ENCODE measurements at places on chromosomes 1 and 21.
A peak's percentile ranks its signal among the peaks of the same experiment; 100 is the strongest.

DNA sequence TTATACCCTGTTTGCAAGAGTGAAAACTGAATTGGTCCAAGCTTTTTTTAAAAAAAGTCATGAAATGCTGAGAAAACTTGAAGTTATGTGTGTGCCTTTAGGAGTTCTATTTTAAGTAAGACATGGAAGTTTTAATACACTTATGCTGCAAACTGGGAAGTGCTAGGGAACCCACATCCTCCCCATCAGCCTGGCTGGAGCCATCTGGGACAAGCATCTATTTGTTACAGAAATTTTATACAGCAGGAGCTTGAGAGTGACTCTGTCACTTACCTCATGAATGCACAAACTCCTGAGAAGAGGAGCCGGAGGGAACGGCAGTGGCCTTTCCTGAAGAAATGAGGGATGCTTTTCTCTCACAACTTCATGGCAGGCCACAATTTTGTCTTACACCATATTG is 78.2 kb upstream of the SLC44A3 start:
- DNase-seq: no peak

- no peak for DNase-seq
These were observed 55.2 kb downstream of the TOMM20 start for GRCh38 chr1:235073331-235073967.

GRCh38 chr1:51740652-51741051 is 123.8 kb downstream of the OSBPL9 start:
- DNase-seq: no peak

DNA sequence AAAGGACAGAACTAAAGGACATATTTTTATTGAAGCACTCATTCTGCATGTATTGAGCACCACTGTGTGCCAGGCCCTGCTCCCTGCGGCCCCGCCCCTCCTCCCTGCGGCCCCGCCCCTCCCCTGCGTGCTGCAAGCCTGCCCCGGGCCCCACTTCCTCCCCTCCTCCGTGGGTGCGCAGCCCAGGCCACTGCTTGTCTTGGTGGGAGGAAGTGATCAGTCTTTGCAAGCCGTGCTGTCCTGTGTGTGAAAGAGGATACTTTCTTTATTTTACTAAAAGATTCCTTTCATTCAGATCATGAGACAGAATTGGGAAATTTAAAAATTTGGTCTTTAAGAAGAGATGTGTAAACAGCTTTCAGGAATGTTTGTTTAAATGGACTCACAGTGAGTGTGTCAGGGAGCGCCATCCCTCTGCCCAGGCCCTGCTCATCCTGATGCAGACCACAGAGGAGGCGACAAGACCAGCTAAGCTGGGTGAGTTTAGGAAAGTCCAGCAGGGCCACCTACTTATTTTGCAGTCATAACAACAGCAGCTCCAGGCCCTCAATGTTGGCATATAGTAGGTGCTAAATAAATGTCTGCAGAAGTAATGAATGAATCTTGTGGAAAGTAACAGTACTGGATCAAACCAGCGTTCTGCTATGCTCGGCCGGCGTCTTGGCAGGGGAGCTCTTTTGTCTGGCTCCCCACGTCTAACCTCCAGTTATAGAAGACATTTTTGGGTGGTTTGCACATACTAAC is 88.3 kb upstream of the SELENON start:
- peak; percentile 58 for DNase-seq

GRCh38 chr1:163145435-163145834 is 57.3 kb downstream of the RGS5 start:
- DNase-seq: no peak

GRCh38 chr1:151512326-151512725 is 1.1 kb downstream of the CGN start:
- no peak for DNase-seq

- DNase-seq: no peak
These were observed 52.3 kb upstream of the DUSP10 start for GRCh38 chr1:221794079-221794670.

- DNase-seq: no peak
These were observed 217.3 kb upstream of the SGIP1 start for GRCh38 chr1:66316464-66317247.

Data from amniotic epithelial cell (primary cell).